Stimulated activated CD4-positive, alpha-beta T cell treated with anti-CD3 and anti-CD28 coated beads, TNF-alpha, amount 100 ng/mL, for 1 hour (primary cell): ENCODE measurements at places on chromosomes 5 and 9.

DNA sequence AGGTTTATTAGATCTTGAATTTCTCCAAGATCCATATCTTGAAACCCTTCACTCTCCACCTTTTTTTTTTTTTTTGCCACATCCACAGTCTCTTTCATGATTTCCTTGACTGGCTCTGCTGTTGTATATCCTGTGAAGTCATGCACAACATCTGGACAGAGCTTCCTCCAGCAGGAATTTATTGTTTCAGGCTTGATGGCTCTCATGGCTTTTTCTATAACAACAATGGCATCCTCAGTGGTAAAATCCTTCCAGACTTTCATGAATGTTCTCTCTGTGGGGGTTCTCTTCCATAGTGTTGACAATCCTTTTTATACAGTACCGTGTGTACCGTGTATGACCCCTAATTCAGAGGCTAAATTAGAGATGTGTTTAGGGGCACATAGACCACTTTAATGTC lies 24.0 kb downstream of the RANBP17 start:
- DNase-seq = no peak

DNA sequence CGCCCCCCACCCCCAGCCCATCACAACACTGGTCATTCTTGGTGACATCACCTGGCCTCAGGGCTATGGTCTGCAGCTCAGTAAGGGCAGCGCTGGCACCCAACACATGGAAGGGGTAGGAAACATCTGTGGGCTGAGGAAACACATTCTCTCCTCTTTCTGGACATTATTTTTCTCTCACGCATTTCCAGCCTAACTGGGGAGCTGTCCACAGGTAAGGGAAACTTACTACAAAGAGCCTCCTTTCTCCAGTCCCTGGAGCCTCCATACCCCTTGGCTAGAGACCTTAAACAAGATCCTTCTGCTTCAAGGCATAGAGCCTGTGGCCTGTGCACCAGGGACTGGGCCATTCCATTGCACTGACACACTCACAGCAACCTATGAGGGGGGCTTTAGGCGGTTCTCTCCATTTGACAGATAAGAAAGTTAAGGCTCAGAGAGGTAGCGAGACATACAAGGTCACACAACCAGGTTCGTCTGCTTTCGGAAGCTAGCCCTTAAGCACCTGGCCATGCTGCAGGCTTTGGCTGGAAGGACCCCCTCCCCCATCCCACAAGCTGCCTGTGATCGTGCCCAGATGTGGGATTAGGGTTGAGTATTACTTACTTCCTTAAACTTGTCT lies 40.7 kb downstream of the CXXC5 start:
- no peak for DNase-seq

DNA sequence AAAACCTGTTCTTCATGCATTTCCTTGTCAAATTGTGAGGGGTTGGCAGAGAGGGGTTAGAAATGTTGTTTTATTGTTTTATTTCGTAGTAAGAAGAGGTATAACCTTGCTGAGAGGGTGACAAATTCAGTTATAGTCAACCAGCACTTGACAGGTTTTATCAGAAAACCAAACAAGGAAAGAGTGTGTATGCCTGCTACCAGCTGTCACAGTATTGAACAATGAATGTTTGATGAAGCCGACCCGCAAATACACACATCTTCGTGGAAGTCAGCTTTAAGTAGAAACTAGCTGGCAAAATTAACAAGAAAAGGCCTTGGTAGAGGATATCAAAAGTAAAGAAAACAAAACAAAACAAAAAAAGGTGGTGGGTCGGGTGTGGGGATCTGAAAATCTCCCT lies 214.6 kb upstream of the TLE4 start:
- DNase-seq = no peak

GRCh38 chr5:174312270-174312617 lies 266.7 kb downstream of the NSG2 start:
- no peak for DNase-seq

DNA sequence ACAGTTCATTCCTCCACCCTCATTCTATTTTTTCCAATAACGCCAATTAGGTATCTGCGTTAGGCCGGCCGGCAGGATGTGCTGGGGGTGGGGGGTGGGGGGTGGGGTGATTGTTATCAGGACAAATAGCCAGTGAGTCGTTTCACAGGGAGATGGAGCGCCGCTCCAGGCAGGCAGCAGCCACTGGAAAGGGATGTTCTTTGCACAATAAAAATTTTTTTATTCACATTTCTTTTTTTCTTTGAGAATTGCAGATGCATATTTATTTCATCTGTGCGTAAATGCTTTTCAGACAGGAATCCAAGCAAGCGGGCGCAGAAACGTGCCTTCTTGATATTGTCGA lies 4.1 kb downstream of the LMX1B start:
- DNase-seq = no peak

DNA sequence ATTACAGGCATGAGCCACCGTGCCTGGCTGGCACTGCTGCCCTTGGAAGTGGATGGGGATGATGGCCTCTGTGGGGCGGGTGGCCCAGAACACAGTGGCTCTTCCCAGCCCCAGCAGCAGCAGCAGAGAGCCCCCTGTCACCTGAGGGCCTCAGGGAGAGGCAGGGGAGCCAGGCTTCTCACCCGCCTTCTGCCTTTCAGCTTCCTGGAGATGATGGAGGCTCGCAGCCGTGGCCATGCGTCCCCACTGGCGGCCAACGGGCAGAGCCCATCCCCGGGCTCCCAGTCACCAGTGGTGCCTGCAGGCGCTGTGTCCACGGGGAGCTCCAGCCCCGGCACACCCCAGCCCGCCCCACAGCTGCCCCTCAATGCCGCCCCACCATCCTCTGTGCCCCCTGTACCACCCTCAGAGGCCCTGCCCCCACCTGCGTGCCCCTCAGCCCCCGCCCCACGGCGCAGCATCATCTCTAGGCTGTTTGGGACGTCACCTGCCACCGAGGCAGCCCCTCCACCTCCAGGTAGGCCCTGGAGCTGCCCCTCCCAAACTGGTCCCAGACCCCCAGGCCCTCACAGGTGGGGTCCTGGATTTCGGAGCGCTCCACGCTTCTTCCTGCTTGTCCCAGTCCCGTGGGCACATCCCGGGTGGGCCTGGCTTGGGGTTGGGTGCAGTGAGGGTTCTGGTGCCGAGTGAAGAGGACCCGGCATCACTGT lies 5.0 kb upstream of the AJM1 start:
- DNase-seq = no peak

DNA sequence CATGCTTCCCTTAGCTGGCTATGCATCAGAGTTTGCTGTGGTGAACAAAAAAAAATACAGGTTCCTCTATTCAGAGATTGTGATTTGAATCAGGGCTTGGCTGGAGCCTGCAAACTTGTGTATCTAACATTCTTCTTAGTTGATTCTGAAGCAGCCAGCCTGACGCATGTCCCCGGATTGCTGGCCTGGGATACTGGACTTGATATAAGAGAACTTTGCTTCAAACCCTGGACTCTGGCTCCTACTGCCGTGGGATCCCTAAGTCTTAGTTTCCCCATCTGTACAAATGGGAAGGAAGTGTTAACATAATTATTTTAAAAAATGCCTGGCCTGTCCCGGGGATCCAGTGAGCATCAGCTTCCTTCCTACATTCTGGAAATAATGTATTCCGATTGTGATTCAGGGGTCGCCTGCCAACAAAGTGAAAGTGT lies 292.8 kb downstream of the ARHGEF28 start:
- DNase-seq = no peak

GRCh38 chr9:92960561-92961290 lies 13.4 kb downstream of the FGD3 start:
- no peak for DNase-seq

DNA sequence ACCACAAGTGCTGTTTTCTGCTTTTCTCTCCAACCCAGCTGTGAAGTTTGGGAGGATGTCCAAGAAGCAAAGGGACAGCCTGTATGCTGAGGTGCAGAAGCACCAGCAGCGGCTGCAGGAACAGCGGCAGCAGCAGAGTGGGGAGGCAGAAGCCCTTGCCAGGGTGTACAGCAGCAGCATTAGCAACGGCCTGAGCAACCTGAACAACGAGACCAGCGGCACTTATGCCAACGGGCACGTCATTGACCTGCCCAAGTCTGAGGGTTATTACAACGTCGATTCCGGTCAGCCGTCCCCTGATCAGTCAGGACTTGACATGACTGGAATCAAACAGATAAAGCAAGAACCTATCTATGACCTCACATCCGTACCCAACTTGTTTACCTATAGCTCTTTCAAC lies 145.2 kb downstream of the RORB start:
- no peak for DNase-seq

DNA sequence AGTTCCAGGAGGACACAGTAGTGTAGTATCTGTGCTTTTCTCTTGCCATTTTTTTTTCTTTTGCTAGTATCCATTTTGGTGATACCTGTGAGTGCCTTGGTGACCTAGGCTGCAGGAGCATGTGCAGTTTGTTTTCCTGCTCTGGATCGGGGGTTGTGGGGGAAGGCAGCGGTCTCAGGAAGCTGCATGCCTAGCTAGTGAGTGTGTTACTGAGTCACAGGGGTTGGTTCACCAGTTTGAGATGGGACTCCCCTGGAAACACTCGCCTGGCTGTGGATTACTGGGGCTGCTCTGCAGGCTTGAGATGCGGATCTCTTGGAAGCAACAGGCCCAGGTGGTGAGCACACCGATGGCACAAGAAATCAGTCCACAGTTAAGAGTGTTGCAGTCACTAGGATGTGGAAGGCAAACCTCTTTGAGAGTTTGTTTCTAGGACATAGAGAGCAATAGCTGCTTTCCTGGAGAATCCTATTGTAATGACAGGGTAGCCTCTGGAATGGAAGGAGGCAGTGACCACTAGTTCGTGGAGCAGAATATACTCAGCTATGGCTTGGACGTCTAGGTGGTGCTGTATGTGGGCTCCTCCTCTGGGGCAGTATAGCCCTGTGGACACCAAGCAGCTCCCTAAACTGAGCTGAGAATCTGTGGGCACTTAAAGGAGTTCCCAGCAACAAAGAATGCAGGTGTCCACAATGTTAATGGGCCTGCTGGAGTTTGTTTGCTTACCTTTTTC lies 20.0 kb upstream of the SPATA31E1 start:
- no peak for DNase-seq

- no peak for DNase-seq
These were observed 29.9 kb downstream of the SPACA9 start for GRCh38 chr9:132908635-132909034.

GRCh38 chr9:106675780-106676179 lies 187.2 kb upstream of the ZNF462 start:
- no peak for DNase-seq

- DNase-seq = no peak
These were observed 21.9 kb upstream of the FAM169A start for GRCh38 chr5:74888117-74888516.

- DNase-seq = no peak
These were observed 50.2 kb downstream of the TIMD4 start for GRCh38 chr5:156912869-156913268.

- DNase-seq = no peak
These were observed 86.9 kb upstream of the SH3PXD2B start for GRCh38 chr5:172541099-172541772.

DNA sequence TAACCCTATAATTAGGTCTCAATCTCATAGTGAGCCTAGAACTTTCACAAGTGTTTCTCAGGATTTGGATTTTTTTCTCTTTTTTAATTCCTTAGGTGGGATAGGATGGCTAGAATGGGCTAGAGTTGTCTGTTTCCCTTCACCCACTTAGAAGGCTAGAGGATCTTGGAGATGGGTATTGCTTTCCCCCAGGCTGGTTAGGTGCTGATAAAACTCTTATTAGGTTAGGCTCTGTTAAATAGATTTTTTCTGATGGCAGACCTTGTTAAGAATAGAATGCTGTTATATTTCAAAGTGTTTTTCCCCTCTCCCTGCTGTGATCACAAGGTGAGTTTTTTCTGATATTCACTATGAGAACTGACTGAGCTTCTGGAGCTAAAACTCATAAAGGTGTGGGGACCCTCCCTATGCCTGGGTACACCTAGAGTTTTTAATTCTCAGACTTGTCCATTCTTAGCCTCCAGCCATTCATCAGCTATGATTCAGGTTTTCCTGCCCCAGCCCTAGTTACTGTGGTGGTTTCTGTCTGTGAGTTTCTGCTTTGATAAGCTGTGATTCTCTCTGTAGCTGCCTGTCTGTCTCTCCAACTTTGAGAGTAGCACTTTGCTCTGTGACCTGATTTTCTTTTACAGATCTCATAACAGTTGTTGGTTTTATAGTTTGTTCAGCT lies 132.4 kb downstream of the HACD4 start:
- no peak for DNase-seq

- DNase-seq = no peak
These were observed 86.6 kb downstream of the ZNF608 start for GRCh38 chr5:124659798-124660197.

DNA sequence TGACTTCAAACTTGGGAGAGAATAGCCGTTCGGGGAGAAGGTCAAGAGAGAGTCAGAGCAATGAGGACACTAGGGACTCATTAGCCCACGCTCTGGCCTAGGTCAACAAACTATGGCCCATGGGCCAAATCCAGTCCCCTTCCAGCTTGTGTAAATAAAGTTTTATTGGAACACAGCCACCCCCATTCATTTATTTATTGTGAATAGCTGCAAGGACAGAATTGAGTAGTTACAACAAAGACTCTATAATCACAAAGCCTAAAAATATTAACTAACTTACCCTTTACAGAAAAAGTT lies 33.1 kb upstream of the TRIM32 start:
- no peak for DNase-seq

GRCh38 chr9:33375238-33375840 lies 27.0 kb downstream of the AQP7 start:
- DNase-seq = no peak

DNA sequence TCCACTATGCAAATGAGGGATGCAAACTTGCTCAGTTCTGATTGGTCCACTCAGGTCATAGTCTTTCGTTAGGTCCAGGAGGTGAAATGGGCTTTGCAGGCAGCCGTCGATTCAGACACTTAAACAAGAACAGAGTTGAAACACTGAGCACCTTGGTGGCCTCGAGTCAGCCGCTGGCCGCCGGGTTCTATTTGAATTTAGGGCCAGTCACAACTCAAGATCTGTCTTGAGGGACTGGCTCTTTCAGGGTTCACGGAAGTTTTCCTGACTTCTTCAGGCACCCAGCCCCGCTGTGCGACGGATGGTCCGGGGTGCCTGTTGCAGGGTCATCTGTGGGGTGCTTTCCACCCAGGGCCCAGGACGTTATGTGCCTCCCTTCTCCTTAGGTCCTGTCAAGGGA lies 412.8 kb upstream of the IRX4 start:
- no peak for DNase-seq

- no peak for DNase-seq
These were observed 33.0 kb upstream of the CEP120 start for GRCh38 chr5:123456242-123456641.

DNA sequence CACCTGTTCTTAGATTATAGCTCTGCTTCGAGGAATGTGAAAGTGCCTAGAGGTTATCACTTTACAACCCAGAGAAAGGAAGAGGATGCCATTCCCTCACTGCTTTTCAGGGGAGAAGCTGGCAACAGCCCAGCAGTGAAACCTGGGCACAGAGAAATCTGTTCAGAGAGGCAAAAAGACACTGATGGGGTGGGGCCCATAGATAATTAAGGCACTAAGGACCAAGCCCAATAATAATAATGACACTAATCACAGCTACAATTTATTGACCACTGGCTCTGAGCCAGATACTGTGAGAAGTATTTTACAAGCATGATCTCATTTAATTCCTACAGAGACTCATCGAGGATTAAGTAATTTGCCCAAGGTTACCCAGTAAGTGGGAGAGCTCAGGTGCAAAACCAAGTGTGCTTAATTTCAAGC lies 168.3 kb downstream of the PIK3R1 start:
- no peak for DNase-seq
